ENCODE measurements at places on chromosomes 2 and 18.

DNA sequence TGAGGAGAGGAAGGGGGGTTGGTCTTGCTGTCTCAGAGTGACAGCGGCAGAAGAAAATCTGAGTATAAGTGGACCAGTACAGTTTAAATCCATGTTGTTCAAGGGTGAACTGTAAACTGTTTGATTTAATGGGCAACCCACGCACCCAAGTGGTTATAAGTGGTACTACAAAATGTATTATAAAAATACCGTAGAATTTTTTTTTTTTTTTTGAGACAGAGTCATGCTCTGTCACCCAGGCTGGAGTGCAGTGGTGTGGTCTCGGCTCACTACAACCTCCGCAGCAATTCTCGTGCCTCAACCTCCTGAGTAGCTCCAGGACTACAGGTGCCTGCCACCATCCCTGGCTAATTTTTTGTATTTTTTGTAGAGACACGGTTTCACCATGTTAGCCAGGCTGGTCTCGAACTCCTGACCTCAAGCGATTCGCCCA, 2.1 kb upstream of the CHCHD5 start:
- DNase-seq = peak; percentile 14

- DNase-seq = no peak
Measured at GRCh38 chr2:77578354-77578753, 56.2 kb upstream of the LRRTM4 start.

DNA sequence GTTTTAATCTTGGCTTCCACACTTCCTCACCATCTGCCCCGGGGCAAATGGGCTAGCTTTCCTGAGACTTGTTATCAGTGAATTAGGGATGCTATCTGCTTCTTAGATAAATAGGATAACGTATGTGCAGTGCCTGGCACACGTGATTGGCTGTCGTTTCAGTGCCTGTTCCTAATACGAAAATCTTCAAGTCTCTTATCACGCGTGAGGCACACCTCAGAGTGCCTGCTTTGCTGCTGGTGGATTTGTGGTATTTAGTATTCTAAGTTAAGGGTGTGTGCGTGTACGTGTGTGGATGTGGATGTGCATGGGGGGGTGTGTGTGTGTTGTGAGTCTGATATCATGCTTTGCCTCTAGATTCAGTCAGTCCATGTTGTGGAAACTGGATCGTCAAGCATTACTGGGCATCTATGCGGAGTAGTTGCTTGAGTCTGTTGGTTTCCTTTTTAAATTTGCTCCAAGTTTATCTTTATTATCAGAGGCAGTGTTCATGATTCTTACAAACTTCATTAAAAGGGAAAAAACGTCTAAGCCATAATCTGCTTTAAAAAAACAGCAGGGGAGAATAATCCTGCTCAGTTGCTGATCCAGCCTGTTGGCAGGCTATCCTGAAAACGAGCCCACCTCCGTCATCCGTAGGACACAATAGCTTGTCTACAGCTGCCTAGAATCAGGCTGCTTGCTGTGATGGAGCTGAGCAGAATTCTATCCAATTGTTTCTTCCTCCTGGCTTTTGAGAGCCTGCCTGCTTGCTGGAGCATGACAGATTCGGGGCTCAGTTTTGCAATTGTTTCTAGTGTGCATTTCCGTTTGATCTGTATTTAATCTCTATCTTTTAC, 6.6 kb downstream of the SH3RF3 start:
- DNase-seq = no peak

GRCh38 chr2:110773401-110773921, 41.1 kb downstream of the ACOXL start:
- DNase-seq = no peak

- no peak for DNase-seq
Measured at GRCh38 chr2:239225371-239225851, 175.4 kb downstream of the HDAC4 start.

- no peak for DNase-seq
Measured at GRCh38 chr18:57683470-57683869, 61.8 kb upstream of the NARS1 start.

DNA sequence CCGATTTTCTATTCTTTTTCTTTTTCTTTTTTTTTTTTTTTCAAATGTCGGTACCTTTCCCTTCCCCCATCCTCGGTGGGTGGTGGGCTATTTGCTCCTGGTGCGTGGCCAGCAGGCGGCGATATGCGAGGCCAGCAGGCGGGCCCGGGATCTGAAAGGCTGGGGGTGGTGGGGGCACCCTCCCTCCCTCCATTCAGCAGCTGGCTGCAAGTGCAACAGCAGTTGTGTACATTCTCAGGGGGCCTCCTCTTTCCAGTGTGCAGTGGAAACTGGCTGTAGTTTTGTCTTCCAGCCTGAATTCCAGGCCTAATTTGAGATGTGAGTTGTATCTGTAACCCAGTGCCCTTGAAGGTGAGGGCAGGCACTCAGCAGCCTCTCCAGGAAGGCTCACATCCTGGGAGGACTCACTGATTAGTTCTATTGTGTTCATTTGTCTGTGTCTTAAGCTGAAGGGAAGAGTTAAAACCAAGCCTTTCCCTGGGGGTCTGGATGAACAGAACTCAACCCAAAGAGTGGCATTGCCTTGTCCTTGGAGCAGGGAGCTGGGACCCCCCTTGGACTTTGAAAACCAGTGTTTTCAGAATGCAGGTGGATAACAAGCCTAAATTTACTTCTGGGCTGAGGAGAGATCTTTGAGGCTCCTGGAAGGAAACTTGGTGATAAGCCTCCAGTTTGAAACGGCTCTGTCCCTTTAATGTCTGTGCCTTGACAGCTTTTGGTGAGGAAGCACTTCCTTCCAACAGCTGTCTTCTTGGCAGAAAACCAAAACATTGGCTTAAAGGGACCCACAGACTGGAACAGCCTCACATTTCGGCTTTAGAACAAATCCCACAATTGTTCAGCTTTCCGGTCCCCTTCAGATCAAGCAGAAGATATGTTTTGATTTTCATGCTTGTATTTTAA, 3.3 kb downstream of the MYCN start:
- DNase-seq = no peak

DNA sequence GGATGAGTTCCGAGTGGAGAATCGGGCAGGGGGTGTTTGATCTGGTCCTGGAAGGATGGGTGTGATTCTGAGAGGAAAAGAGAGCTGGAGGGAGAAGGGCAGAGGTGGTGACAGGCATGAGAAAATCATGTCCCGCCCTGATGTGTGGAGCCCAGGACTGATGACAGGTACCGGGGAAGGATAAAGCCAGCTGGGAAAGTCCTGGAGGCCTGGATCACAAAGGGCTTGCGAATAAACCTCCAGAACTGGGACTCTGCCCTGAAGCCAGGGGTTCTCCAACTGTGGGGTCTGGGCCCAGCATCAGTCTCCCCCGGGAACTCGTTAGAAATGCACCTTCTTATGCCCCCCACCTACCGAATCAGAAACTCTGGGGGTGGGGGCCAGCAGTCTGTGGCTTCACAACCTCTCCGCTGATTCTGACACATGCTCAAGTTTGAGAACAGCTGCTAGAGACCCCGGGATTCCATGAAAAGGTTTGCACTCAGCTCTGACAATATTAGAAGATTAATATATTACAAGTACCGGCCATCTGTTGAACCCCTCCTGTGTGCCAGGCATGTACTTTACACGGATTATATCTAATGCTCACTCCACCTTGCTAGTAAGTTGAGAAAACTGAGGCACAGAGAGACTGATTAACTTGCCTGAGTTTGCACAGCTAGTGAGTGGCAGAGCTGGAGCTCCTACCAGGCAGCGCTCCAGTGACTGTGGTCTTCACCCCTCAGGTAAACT, 8.0 kb downstream of the TNFRSF11A start:
- DNase-seq = no peak

GRCh38 chr2:190659553-190659952, 10.7 kb downstream of the NAB1 start:
- DNase-seq = no peak

GRCh38 chr2:66696374-66696773, 261.4 kb downstream of the MEIS1 start:
- no peak for DNase-seq

- no peak for DNase-seq
Measured at GRCh38 chr2:237350070-237350469, 63.9 kb downstream of the COL6A3 start.

DNA sequence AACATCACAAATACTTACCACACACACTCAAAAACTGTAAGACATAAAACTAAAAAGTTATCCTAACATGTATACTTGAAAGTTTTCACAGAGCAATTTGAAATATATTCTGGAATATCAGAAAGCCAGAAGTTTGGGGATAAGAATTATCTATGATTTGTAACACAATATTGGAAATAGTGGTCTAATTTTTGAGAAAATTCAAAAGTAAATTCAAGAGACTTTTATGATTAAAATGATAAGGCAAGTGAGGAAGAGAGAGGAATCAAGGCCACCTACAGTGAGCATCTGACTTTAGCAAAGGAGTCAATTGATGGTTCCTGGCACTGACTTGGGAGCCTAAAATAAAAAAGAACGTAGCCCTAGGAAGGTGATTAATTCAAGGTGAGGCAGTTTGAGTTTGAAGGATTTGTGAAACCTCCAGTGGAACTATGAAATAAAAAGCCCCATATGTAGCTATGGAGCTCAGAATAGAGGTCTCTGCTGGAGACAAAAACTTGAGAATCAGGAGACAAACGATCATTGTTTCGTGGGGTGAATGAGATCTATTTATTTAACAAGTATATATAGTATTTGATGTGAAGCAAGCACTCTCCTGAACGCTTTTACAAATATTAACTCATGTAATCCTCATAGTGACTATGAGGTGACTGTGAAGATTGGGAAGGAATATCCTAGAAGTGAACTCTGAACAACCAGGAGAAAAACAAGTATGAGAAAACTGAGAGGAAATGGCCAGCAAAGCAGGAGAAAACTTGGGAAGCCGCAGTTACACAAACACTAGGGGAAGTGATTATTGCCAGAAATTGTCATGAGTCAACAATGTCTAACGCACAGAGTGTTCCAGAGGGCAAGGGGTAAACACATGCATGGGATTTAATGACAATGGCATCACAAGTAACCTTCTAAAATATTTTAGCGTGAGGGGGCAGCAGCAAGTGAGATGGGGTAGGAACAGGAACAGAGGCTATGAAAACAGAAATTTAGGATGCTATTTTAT, 12.8 kb downstream of the TFPI start:
- DNase-seq = no peak

DNA sequence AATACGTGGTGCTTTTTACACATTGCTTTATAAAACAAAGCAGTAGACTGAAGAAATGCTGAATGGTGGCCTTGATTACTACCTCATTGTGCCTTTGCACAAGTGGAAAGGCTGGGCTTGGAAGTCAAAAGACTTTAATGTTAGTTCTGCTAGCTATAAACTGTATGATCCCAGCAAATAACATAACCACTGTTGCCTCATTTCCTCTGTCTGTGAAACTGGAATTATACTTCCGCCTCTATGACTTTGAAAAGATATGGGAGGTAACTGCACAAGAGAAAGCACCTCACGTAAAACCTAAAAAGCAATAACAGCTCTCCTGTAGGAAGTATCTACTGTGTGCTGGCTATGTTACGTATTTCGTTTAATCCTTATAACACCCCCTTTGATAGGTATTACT, 43.4 kb upstream of the DSC1 start:
- no peak for DNase-seq

GRCh38 chr2:20593072-20594034, 57.5 kb downstream of the HS1BP3 start:
- DNase-seq = no peak

DNA sequence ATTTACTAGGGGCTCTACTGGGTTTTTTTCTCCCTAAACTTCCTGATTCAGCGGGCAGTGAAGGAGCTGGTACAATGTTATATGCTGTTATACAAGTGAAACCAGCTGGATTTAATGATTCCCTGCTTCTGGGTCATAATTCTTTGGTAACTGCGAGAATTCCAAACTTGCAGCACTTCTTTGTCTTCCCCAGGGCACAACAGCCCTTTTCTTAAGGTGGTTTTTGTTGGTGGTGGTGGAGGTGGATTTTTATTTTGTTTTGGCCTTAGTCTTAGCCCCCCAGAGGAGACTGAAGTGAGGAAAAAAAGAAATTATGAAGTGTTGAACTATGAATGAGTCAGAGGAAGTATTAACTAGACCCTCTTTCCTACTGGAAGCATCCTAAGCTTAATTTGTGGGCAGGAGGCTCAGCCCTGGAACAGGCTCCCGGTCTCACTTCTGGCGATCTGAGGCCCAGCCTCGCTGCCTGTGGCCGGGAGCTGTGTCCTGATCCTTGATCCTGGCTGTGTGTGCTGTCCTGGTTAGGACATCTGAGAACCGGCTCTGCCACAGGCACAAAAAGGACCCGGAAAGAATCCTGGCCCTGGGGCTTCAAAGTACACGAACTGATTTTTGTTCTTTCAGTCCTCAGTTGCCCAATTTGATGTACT, 141.9 kb downstream of the LYPD6B start:
- no peak for DNase-seq

DNA sequence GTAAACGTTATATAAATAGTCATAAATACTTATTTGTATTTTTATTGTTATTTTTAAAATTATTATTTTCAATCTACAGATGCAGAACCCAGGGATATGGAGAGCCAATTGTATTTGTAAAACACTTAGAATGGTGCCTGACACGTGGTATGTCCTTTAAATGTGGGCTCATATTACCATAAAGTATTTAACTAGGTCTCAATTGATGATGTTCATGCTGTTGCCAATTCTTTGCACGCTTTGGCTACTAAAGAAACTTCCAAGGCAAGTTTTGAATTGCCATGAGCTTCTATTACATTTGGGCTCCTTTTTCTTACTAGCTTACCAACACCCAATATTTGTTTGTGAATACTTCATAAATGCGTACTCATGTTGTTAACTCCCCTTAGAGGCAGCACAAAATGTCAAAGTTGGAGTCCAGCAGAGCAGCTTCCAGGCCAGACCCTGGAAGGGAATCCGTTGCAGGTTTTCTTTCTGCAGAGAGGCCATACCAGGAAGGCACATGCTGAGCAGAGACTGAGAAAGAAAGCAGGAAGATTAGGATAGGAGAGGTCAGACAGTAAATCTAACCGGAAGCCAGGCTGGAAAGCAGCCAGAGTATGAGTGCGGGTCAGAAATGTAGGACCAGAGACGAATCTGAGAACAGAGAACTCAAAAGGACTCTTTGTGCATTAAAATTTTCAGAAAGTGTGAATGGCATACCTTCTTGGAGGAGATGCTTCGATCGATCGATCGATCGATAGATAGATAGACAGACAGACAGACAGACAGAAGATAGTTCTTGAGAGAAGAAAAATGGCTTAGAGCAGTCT, 4.2 kb upstream of the NOSTRIN start:
- no peak for DNase-seq

- DNase-seq = no peak
Measured at GRCh38 chr2:121002597-121002996, 266.9 kb downstream of the GLI2 start.

GRCh38 chr2:111642586-111643327, 241.2 kb downstream of the ANAPC1 start:
- no peak for DNase-seq

GRCh38 chr2:239035361-239035814, 187.5 kb downstream of the TWIST2 start:
- DNase-seq = peak; percentile 24

DNA sequence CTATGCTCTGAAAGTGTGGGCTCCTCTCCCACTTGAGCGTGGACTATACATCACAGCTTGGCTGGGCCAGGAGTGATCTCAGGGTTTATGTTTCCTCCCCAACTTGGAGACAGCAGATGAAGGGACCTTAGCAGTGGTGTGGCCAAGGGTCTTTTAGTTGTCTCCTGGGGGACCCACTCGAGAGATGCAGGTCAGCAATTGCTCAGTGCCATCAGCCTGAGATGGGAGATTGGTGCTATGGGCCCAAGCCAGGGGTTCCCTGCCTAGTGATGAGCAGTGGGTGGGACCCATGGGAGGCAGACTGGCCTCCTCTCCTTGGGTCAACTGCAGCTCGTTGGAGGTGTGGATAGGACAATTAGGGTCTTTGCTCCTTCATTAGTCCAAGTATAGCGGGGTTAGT, 510.5 kb upstream of the FSHR start:
- no peak for DNase-seq

GRCh38 chr2:179265082-179265510, 464 bp upstream of the SESTD1 start:
- DNase-seq = no peak

All from T-cell (primary cell).